ENCODE measurements at places on chromosomes 1 and 21. TPM values are rescaled to one million over a fixed set of nuclear protein-coding genes. Genes with fewer than 3 reads are reported as not detected.

DNA sequence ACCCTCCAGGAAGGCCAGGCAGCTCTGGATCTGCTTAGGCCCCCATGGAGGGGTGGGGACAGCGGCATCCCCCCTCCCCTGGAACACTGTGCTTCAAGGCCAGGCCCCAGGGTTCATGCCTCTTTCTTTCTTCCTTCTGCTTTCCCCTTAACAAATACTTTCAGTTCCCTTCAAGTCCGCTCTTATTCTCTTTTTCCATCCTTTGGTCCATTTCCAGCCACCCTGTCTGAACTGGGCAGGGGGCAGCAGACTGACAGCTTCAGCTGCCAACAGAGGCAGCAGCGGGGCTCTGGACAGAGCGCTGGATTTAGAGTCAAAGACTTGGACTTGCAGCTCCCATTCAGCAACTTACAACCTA is 1.1 kb upstream of the CD244 start:
- peak; percentile 48 for DNase-seq

DNA sequence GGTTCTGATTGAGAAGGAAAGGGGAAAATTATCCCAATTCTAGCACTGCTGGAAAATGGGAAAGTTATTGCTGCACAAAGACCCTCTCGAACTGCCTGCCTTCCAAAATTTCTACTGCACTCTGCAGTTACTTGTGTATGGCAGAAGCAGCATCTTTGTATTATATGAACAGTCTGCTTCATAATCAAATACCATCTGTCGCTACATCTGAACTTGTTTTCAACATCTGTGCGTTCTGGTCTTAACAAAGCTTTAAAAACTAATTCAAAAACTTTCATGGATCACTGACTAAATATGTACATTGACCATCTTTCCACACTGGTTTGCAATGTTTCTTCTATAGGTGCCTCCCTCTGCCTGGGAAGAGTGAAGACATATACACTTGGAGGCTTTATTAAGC is 79.2 kb downstream of the PROX1 start:
- no peak for DNase-seq

CHODL gene
- 96.6 TPM for polyA plus RNA-seq

PSMB2 gene
- polyA plus RNA-seq = 52.9 TPM

DNA sequence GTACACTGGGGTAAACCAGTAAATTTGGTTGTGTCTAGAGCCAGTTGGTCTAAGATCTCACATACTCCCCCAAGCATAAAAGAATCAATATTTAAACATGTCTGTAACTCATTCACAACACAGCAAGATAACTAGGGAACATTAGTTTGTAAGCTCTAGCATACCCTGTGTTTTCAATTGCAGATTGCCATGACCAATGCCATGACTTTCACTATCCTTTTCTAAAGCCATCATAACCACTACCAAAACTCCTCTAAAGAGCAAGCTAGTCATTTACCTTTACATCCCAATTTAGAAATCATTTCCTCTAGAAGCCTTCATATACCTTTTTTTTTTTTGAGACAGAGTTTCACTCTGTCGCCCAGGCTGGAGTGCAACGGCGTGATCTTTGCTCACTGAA is 56.5 kb upstream of the PLA2G4A start:
- DNase-seq = no peak

- no peak for DNase-seq
These were observed 57.1 kb downstream of the TMEM53 start for GRCh38 chr1:44616991-44617702.

GRCh38 chr21:16070207-16070651 is 340.4 kb downstream of the USP25 start:
- peak; percentile 73 for DNase-seq

- DNase-seq = no peak
These were observed 136.5 kb upstream of the HNRNPU start for GRCh38 chr1:245000872-245001188.

- no peak for DNase-seq
These were observed 19.5 kb upstream of the SELENON start for GRCh38 chr1:25780318-25781129.

GRCh38 chr1:204511366-204511765 is 4.8 kb upstream of the MDM4 start:
- no peak for DNase-seq

DNA sequence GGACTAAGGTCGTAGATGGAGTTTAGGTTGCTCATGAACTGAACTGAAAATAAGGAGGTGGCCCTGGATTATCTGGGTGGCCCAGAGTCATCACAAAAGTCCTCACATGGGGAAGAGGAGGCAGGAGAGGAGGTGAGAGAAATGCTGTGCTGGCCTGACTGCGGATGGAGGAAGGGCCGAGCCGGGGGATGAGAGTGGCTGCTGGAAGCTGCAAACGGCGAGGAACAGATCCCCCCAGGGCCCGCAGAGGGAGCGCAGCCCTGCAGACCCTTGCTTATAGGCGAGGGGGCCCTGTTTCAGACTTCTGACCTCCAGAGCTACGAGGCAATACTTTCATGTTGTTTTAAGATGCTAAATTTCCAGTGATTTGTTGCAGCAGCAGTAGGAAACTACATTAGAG is 102.7 kb upstream of the C1orf174 start:
- DNase-seq = no peak

GRCh38 chr1:36599828-36600227 is 117.1 kb upstream of the CSF3R start:
- DNase-seq = no peak

- peak; percentile 64 for DNase-seq
These were observed 4.9 kb downstream of the PLEKHG5 start for GRCh38 chr1:6486433-6487011.

- DNase-seq = no peak
These were observed 74.2 kb downstream of the SSBP3 start for GRCh38 chr1:54331843-54332463.

FAM72B gene
- 4.1 TPM for polyA plus RNA-seq

MR1 gene
- 4.5 TPM for polyA plus RNA-seq

- DNase-seq = no peak
These were observed 65.2 kb upstream of the GJA8 start for GRCh38 chr1:147837129-147837963.

GRCh38 chr1:157844089-157844830 is 2.7 kb upstream of the CD5L start:
- DNase-seq = no peak

Data from muscle of back (tissue), 13 donors.